ENCODE measurements at places on chromosomes 16 and 17. TPM values are rescaled to one million over a fixed set of nuclear protein-coding genes. Genes with fewer than 3 reads are reported as not detected.
A peak's percentile ranks its signal among the peaks of the same experiment; 100 is the strongest.

GRCh38 chr17:76716839-76717215, 6.1 kb upstream of the MXRA7 start:
- no peak overlapping the region for H3K27ac ChIP-seq
- DNase-seq: no peak
- peaks cover 29% of the 10 kb centered on the region for H3K36me3 ChIP-seq
- H3K4me3 ChIP-seq: no peak overlapping the region
- H3K4me1 ChIP-seq: peaks cover 1% of the 10 kb centered on the region

GRCh38 chr17:72631949-72632684, 460.4 kb downstream of the SLC39A11 start:
- DNase-seq: no peak
- H3K27ac ChIP-seq: no peak overlapping the region
- no peaks in the 10 kb centered on the region for H3K4me1 ChIP-seq
- H3K4me3 ChIP-seq: no peak overlapping the region
- H3K27me3 ChIP-seq: no peaks in the 10 kb centered on the region
- no peaks in the 10 kb centered on the region for H3K36me3 ChIP-seq

DNA sequence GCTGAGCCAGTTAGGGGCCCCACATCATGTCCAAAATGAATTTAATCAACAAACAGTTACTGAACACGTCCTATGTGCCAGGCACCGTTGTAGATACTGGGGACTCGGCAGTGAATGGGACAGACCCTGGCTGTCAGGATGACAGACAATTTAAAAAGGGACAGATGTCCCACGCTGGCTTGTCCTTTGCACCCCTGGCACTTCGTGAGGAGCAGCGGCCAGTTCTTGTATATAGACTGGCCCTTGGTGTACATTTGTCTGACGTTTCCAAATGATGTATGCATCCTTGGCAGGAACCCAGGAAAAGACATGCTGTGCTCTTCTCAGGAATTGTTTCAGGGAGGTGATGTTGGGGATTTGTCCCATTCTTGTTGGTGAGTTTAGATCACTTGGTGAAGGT, 21.1 kb downstream of the IL4R start:
- H3K27me3 ChIP-seq: no peaks in the 10 kb centered on the region
- H3K4me3 ChIP-seq: no peak overlapping the region
- DNase-seq: no peak
- H3K27ac ChIP-seq: no peak overlapping the region
- H3K36me3 ChIP-seq: no peaks in the 10 kb centered on the region

DNA sequence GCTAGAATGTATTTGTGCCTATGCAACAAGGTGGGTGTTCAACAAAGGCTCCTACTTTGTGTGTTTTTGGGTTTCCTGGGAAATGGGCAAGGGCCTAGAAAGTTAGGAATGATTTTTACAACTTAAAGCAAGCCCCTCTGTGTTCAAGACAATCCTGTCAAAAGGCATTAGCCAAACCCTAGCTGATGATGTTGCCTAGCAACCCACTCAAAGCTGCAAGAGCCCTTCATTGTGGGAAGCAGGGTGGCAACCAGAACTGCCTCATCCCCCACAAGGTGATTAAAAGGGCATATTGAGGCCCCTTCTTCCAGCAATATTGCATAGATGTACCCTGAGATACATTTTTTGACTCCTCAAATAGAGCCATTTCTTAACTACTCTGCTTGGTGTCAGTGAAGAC, 16.0 kb upstream of the RASL10B start:
- H3K4me3 ChIP-seq: no peak overlapping the region
- DNase-seq: no peak
- H3K27me3 ChIP-seq: no peaks in the 10 kb centered on the region
- no peak overlapping the region for H3K27ac ChIP-seq

GRCh38 chr16:2881783-2882649, 999 bp upstream of the FLYWCH2 start:
- H3K36me3 ChIP-seq: no peaks in the 10 kb centered on the region
- H3K4me1 ChIP-seq: peaks cover 5% of the 10 kb centered on the region
- peak; percentile 79 for DNase-seq
- no peak overlapping the region for H3K27ac ChIP-seq
- H3K4me3 ChIP-seq: peak overlapping the region; percentile 94

Gene CTRB2
- total RNA-seq: not detected

Gene GPT2
- total RNA-seq: 81.0 TPM

- H3K4me3 ChIP-seq: no peak overlapping the region
- peaks cover 28% of the 10 kb centered on the region for H3K4me1 ChIP-seq
- DNase-seq: no peak
- peak overlapping the region; percentile 63 for H3K27ac ChIP-seq
- peaks cover 12% of the 10 kb centered on the region for H3K36me3 ChIP-seq
Measured at GRCh38 chr16:87847785-87848675, 21.3 kb downstream of the SLC7A5 start.

GRCh38 chr16:79717333-79718137, 117.0 kb upstream of the MAF start:
- H3K4me3 ChIP-seq: no peak overlapping the region
- H3K27ac ChIP-seq: no peak overlapping the region
- no peaks in the 10 kb centered on the region for H3K27me3 ChIP-seq
- H3K4me1 ChIP-seq: no peaks in the 10 kb centered on the region

DNA sequence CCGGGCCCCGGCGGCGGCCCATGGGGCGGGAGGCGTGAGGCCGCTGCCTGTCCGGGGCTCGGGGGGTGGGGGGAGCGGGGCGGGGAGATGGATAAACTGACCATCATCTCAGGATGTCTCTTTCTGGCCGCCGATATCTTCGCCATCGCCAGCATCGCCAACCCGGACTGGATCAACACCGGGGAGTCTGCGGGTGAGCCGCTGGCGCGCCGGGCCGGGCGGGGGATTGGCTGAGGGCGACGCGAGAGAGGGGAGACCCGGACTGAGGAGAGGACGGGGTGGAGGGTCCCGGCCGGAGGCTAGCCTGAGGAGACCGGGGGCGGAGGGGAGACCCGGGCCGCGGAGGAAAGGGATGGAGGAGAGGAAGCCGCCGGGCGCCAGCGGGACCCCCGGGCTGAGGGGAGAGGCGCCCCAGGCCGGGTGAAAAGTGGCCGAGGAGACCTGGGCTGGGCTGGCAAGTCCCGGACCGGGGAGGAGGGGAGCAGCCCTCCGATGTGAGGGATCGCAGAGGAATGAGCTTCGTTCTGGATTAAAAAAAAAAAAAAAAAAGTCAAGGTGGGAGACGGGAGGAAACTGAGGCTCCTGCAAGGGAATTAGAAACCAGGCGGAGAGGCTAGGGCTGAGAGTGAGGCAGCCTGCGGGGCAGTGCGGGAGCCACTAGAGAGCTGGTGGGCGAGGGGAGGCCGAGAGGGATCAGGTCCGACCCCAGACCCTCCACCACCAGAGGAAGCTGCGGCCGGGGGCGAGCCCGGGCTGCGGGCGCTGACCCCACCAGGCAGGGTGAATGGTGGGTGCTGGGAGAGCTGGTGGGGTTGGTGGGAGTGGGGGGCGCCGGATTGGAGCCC, 526 bp downstream of the MOSMO start:
- peak; percentile 62 for DNase-seq
- no peak overlapping the region for H3K27ac ChIP-seq
- H3K4me3 ChIP-seq: peak overlapping the region; percentile 90
- H3K4me1 ChIP-seq: peaks cover 12% of the 10 kb centered on the region
- no peaks in the 10 kb centered on the region for H3K36me3 ChIP-seq

GRCh38 chr17:63042256-63042812, 76.3 kb downstream of the TANC2 start:
- H3K27ac ChIP-seq: no peak overlapping the region
- DNase-seq: peak; percentile 6
- H3K4me1 ChIP-seq: peaks cover 30% of the 10 kb centered on the region
- H3K4me3 ChIP-seq: no peak overlapping the region

DNA sequence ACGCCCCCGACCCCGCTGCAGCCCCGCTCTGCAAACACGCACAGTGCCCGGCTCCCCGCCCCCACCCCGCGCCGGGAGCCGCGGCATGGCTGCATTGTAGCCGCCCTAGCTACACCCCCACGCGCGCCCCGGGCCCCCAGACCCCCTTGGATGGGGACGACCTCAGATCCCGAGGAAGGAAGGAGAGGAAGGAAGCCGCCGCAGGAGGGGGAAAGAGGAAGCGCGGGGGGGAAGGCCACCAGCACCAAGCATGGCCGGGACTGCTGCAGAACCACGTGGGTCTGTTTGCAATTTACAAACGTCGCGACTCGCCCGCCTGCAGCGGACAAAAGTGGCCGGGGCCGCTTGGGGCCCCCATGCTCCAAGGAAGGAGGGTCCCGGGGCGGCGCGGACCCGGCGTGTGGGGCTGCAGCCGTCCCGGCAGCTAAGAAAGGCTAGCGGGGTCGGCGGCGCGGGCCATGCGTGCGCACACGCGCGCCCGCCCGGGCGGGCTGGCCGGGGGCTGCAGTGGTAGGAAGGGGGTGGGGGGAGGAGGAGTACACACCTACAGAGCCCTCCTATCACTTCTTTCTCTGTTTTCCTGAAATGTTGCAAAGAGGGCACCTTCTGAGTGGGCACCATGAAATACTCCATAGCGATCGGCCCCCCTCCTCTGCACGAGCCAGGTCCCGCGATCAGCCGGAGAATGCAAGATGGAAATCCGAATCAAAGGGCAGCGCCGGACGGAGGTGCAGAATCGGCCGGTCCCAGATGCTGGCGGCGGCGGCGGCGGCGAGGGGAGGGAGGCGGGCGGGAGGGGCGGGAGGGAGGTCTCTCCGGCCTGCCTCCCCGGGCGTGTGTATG, 488 bp downstream of the TFAP4 start:
- H3K4me1 ChIP-seq: peaks cover 10% of the 10 kb centered on the region
- DNase-seq: peak; percentile 56
- no peaks in the 10 kb centered on the region for H3K27me3 ChIP-seq
- peak overlapping the region; percentile 99 for H3K27ac ChIP-seq

Gene CTRB1
- not detected for total RNA-seq

- no peak overlapping the region for H3K27ac ChIP-seq
- DNase-seq: no peak
- peaks cover 7% of the 10 kb centered on the region for H3K36me3 ChIP-seq
- no peaks in the 10 kb centered on the region for H3K27me3 ChIP-seq
Measured at GRCh38 chr16:13390093-13390985, 488.9 kb downstream of the SHISA9 start.

DNA sequence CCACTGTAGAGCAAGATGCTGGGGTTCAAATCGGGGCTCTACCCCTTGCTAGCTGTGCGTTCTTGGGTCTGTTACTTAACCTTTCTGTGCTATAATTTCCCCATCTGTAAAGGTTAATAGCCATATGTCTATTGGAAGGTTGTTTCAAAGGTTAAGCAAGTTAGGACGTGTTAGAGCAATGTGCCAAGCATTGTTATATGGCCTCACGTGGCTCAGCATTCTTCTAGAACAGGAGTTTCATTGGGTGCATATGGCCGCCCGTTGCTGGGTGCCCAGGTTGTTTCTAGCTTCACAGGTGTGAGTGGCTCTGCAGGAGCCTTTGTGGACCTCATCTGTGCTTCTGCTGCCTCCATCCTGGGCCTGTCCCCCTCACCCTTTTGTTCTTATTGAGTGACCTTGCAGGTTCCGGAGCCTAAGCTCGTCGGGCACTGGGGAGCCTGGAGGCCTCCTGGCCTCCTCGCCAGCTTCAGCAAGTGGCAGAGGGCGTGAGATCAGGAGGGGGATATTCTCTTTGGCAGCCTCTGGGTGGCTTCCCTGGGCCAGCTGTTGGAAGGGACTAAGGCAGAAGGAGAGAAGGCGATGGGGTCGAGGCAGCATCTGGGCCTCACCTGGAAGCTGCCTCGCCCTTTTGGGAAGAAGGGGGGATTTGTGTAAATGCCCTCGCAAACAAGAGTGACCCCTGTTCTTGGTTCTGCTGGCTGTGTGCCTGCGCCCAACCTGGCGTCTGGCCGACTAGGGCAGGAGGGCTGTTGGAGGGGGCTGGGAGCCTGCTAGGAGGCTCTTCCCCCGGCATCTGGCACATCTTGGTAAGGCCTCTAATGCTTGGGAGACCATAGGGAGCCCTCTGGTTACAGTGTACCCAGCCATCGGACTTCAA, 80.2 kb upstream of the CIBAR2 start:
- no peaks in the 10 kb centered on the region for H3K36me3 ChIP-seq
- no peaks in the 10 kb centered on the region for H3K27me3 ChIP-seq
- H3K27ac ChIP-seq: no peak overlapping the region

Gene CLEC18B
- 0.31 TPM for total RNA-seq

- no peaks in the 10 kb centered on the region for H3K27me3 ChIP-seq
- DNase-seq: peak; percentile 76
- H3K27ac ChIP-seq: peak overlapping the region; percentile 55
- peak overlapping the region; percentile 90 for H3K4me3 ChIP-seq
Measured at GRCh38 chr16:526181-527014, 1.1 kb upstream of the CAPN15 start.

Gene PPP1R27
- not detected for total RNA-seq

DNA sequence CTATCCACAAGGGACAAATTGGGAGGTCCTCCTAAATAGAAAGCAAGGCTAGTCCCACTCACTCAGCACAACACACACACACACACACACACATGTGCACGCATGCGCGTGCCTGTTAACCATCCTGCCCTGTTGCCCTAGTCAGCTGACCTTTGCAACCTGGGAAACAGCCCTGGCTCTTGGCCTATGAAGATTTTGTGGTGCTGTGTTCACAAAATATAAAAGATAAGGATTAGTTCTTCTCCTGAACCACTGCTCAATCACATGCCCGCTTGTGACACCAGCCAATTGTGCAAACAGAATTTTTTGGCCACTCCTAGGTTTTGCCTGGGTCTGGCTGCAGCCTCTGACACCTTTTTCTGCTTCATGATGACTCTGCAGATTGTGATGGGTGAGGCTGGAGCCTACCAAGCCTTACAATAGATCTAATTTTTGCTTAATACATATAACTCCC, 3.3 kb upstream of the CES1 start:
- no peaks in the 10 kb centered on the region for H3K27me3 ChIP-seq
- no peaks in the 10 kb centered on the region for H3K36me3 ChIP-seq
- H3K4me1 ChIP-seq: no peaks in the 10 kb centered on the region

DNA sequence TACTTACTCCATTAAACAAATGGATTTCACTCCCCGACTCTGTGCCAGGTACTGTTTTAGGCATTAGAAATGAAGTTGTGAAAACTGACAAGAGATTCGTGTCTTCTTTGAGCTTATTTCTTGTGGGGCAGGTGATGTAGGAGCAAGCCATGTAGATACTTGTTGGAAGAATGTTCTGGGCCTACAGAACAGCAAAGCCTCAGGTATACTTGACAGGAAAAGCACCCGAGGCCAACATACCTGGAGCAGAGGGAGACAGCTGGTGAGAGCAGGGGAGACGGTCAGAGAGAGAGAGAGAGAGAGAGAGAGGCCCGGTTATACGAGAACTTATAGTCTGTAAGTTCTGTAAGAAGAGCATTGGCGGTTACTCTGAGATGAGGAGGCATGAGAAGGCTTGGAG, 110.8 kb downstream of the FTO start:
- H3K36me3 ChIP-seq: 0 out of 2 replicates have a peak, but pooled peaks cover 4% of the 10 kb centered on the region
- DNase-seq: no peak
- no peak overlapping the region for H3K4me3 ChIP-seq
- no peaks in the 10 kb centered on the region for H3K27me3 ChIP-seq

Gene MXRA7
- 46.6 TPM for total RNA-seq

Gene SLFN13
- 3.1 TPM for total RNA-seq

Measured in GM23338 (cell line).